ENCODE measurements at places on chromosomes 2 and 18.

- DNase-seq = no peak
Measured at GRCh38 chr18:30562231-30562630, 480.3 kb downstream of the DSC3 start.

DNA sequence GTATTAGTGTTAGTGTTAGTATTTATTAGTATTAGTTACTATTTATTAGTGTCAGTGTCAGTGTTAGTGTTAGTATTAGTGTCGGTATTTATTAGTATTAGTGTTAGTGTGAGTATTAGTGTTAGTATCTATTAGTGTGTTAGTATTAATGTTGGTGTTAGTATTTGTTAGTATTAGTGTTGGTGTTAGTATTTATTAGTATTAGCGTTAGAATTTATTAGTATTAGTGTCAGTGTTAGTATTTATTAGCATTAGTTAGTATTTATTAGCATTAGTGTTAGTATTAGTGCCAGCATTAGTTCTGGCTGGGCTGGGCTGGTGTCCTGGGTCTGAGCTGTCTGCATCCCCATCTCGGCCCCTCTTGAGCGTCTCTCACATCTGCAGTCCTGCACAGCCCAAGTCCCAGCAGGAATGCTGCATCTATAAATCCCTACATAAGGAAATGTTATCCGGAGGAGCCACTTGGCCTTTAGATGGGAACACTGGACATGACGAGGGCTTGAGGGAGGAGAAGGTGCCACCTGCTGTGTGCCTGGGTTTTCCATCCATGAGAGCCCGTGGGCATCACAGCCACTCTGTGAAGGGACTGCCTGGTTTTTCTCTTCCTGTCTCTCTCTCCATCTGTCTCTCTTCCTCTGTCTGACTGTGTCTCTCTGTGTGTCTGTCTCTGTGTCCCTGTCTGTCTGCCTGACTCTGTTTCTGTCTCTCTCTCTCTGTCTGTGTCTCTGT is 33.6 kb downstream of the TWIST2 start:
- DNase-seq = no peak

GRCh38 chr2:226220511-226220910 is 579.1 kb downstream of the IRS1 start:
- DNase-seq = no peak

GRCh38 chr2:169727065-169727464 is 6.6 kb upstream of the KLHL23 start:
- DNase-seq = no peak

DNA sequence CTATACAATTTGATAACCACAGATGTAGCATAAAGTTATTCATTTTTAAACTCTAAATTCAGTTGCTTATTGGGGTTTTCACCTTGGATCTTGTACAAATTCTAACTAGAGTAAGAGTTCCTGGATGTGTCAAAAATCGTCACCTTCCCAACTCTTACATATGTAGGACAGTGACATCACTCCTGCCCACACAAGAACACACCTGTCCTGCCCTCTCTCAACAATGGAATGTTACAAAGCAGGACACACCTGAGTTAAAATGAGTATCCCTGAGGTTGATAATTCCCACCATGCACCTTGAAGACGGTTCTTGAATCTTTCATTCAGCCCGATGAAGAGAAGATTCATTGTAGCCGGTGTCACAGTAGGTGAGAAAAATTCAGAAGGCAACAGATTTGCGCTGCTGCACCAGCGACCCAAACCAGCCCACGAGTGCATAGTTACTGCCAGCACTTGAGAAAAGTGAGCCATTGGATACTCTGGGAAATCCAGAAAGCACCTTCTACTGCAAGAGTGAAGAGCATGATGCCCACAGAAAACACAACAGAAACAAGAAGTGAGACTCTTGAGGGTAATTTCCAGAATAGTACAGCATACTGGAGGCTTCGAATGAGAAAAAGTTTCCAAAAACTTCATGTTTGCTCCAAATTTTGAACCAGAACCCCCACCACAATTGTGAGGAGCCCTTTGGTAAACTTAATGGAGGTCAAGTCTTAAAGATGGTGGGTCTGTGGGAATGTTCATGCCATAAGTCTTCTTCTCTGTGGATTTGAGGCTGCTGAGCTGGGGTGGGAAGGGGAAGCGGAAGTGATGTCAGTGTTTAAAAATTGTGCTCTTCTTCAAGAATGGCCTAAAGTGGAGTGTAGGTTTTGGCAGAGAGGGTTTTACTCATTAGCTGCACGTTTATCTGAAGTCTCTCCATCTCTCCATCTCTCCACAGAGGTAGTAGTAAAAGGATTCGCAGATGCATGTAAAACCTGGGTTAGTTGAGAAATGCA is 34.7 kb upstream of the ADAM23 start:
- no peak for DNase-seq

DNA sequence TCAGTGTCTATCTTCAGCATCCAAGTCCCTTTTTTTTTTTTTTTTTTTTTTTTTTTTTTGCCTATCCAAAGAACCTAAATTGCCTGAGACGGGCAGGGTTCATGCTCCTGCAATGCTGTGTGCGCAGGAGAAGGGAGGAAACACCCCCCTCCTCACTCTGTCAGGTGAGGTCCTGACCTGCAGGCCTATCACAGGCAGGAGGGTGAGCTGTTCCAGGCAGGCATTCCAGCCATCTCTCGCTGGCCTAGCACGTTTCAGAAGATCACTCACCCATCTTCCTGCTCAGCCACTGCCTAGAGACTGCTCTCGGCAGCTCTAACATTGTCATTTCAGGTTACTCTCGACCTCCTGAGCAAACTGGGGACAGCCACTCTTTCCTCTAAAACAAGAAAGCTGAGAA is 48.4 kb upstream of the LAPTM4A start:
- no peak for DNase-seq

GRCh38 chr18:7436166-7436565 is 130.9 kb upstream of the PTPRM start:
- DNase-seq = no peak

GRCh38 chr2:85247610-85248009 is 80.2 kb downstream of the TGOLN2 start:
- DNase-seq = no peak

Measured in NCI-H1417 treated with DMSO at 0.1 percent for 48 hours (cell line).